ENCODE measurements at places on chromosomes 4 and X. TPM values are rescaled to one million over a fixed set of nuclear protein-coding genes. Genes with fewer than 3 reads are reported as not detected.

Gene AMBN
- total RNA-seq = not detected

Gene ZMAT1
- 7.3 TPM for total RNA-seq

Gene CCKAR
- not detected for total RNA-seq

Gene RENBP
- total RNA-seq = 19.3 TPM

Gene TMEM31
- total RNA-seq = not detected

Gene MAGEE2
- not detected for total RNA-seq

Gene RAB9B
- total RNA-seq = 2.3 TPM

Gene PCDH18
- total RNA-seq = 14.8 TPM

Gene FGFBP2
- not detected for total RNA-seq

Gene MAGEB6B
- not detected for total RNA-seq

Gene DSPP
- not detected for total RNA-seq

Gene RASGEF1B
- 10.7 TPM for total RNA-seq

Gene COX7B2
- total RNA-seq = not detected

Gene MAGEA2B
- 0.97 TPM for total RNA-seq

Gene FAM114A1
- total RNA-seq = 27.0 TPM

Gene MAOB
- 0.10 TPM for total RNA-seq

Gene KDM6A
- 38.4 TPM for total RNA-seq

Gene ANK2
- 47.2 TPM for total RNA-seq

Gene BST1
- 12.6 TPM for total RNA-seq

Gene GAGE1
- total RNA-seq = not detected

Gene CENPE
- 7.3 TPM for total RNA-seq

Gene COL4A6
- total RNA-seq = 10.5 TPM

Gene RTL9
- total RNA-seq = not detected

Gene ZNF157
- 0.67 TPM for total RNA-seq

Gene TSPAN7
- total RNA-seq = 12.4 TPM

Gene USP26
- not detected for total RNA-seq

Gene TLR3
- not detected for total RNA-seq

Gene SPIN2A
- 1.6 TPM for total RNA-seq

Gene NLRP2B
- not detected for total RNA-seq

Gene UGT2B15
- not detected for total RNA-seq

Gene NCAPG
- 7.1 TPM for total RNA-seq

Gene CITED1
- total RNA-seq = 3.2 TPM

Gene FGF13
- total RNA-seq = 42.6 TPM

Gene C1QTNF7
- not detected for total RNA-seq

Gene GLRA2
- not detected for total RNA-seq

Gene FOXO4
- 16.4 TPM for total RNA-seq

Gene SASH3
- total RNA-seq = not detected

Gene HOPX
- 4.2 TPM for total RNA-seq

Gene SLC10A6
- not detected for total RNA-seq

Gene RBM46
- total RNA-seq = not detected

Gene HADH
- total RNA-seq = 26.6 TPM

Gene REELD1
- 0.26 TPM for total RNA-seq

Gene RTL5
- 8.5 TPM for total RNA-seq

Gene SUPT20HL1
- total RNA-seq = not detected

Gene MND1
- total RNA-seq = 5.5 TPM

Gene TMEM165
- 197 TPM for total RNA-seq

Gene SSX2
- total RNA-seq = not detected

Gene KIAA0232
- 27.2 TPM for total RNA-seq

Gene PPAT
- 13.3 TPM for total RNA-seq

Gene CDX4
- not detected for total RNA-seq

Gene VCX3B
- total RNA-seq = 0.23 TPM

Gene PNMA3
- 1.4 TPM for total RNA-seq

Gene TSPAN5
- total RNA-seq = 21.8 TPM

Gene ADAMTS3
- total RNA-seq = 7.4 TPM

Gene NPY2R
- total RNA-seq = 3.6 TPM

Gene PAGE4
- total RNA-seq = not detected

Gene ZNF280C
- total RNA-seq = 7.4 TPM
